ENCODE measurements at places on chromosomes 2 and 18. TPM values are rescaled to one million over a fixed set of nuclear protein-coding genes. Genes with fewer than 3 reads are reported as not detected.

Gene MARCO
- not detected for total RNA-seq

Gene SH3RF3
- total RNA-seq = 4.8 TPM

Gene KIAA2012
- total RNA-seq = not detected

Gene CIB4
- total RNA-seq = not detected

Gene PKDCC
- total RNA-seq = 1.5 TPM

Gene MATN3
- 0.87 TPM for total RNA-seq

Gene C1QL2
- not detected for total RNA-seq
